RWPE2 (cell line): ENCODE measurements at places on chromosomes 5 and 9.
A peak's percentile ranks its signal among the peaks of the same experiment; 100 is the strongest.

GRCh38 chr5:139023286-139023685, 148.2 kb upstream of the LRRTM2 start:
- no peak for DNase-seq

DNA sequence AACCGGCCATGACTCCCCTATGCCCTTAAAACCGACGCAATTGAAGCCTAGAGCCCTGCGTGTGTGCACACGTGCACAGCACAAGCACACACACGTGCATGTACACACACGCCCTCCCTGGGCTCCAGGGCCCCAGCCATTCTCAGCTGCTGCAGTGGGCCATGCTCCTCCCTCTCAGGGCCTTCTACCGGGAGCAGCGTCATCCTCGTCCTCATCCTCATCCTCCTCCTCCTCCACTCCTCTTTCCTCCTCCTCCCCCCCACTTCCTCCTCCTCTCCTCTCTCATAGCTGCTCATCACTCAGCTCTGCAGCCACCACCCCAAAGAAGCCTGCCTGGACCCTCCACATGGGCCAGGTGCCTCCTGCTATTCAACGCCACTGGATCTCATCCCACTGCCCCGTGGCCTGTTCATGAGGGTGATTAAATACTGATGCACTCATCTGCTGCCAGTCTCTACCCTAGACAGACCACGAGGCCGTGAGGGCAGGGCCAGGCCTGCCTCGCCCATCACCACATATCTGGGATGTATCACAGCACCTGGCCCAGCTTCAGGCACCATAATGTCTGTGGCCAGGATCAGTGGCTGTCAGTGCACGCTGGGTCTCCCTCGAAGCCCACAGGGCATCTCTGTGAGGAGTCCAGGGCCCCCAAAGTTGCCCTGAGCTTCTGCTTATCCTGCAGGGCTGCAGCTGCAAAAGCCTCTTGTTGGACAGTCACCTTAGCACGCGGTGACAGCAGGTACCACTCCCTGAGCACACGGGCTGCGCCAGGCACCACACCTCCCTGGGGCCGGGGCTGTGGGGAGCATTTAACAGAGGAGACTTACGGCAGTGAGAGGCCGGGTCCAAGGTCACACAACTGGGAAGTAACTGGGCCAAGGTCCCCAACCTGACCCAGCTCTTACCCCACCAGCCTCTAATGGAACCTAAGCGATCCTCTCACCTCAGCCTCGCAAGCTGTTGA, 9.8 kb downstream of the FAM78A start:
- no peak for DNase-seq

- no peak for DNase-seq
These were observed 38.7 kb downstream of the TGFBR1 start for GRCh38 chr9:99143655-99144054.

GRCh38 chr5:61082516-61083280, 79.6 kb downstream of the SMIM15 start:
- no peak for DNase-seq

GRCh38 chr9:4237748-4238511, 61.9 kb downstream of the GLIS3 start:
- no peak for DNase-seq

DNA sequence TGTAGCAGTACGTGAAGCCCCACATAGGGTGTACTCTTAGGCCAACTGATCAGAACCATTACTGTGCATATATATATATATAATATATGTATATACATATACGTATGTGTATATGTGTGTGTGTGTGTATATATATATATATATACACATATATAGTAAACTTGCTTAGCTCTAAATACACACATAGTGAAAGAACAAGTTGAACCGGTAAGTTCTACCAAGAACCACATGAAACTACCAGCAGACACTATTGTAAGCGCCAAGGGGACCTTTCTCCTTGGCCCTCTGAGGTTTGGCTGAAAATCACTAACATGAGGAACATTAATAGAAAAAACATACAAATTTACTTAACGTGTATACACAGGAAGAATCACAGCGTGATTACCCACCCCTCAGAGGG, 1.8 kb upstream of the TARS1 start:
- no peak for DNase-seq

DNA sequence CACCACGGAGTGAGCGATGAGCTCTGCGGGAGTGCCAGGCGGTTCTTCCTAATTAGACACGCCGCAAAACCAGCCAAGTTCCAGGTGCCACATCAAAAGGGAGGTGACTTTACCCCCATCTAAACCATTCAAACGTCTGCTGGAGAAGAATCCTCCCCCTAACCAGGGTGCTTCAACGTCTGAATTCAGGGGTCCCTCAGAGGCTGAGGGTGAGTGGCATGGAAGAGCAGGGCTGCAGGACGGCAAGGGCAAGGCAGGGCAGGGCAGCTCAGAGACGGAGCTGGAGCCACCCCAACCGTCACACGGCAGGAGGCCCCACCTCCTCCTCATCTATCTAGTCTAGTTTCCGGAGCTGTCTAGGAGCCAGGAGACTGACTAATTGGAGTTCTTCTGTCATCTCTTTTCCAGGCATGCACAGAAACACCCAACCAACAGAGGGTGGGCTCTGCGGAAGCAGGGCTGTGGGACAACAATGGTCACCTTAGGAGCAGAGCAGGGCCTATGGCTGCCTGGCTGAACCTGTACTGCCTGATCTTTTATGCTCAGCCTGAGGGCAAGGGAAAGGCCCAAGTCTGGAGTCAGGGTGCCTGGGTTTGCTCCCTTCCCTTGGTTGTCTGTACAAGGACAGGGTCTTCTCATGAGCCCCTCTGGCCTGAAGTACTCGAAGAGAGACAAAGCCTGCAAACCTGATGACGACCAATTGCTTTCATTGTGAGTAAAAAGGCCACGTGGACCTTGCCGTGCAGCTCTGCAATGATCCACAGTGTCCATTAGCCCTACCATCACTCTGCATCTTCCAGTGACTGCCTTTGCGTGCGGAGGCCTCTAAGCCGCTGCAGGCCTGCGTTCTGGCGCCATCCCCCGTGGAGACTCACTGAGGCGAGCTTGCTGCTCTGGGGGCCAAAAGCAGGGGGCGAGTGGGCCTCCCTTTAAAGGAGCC, 81.0 kb upstream of the SLC25A51 start:
- peak; percentile 48 for DNase-seq

DNA sequence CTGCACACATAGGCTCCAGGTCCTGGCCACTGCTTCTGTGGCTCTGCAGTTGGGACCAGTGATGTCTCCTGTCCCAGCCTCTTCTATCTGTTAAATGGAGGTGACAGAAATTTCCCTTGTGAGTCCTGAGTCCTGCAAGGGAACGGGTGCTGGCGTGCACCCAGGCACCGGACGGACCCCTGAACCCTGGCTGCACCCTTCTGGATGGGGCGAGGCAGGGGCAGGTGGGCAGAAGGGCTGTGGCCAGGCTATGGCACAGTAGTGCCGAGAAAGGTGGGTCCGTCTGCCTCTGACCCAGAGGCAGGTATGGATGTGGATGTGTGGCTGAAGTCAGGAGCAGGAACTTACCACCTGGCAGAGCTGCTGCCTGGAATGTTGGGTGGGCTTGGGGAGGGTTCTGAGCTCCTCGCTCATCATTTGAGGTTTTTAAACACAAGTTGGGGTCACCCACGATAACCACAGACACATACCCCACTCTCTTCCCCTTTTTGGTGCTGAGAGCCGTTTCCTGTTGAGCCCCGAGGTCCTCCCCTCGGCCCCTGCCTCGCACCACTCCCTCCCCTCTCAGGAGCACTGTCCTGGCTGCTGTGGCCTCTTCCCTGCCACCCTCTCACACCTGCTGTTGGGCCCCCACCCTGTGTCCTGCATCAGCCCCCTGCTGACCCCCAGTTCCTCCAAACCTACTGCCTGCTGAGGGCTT, 82.0 kb downstream of the COL5A1 start:
- DNase-seq, result no peak

DNA sequence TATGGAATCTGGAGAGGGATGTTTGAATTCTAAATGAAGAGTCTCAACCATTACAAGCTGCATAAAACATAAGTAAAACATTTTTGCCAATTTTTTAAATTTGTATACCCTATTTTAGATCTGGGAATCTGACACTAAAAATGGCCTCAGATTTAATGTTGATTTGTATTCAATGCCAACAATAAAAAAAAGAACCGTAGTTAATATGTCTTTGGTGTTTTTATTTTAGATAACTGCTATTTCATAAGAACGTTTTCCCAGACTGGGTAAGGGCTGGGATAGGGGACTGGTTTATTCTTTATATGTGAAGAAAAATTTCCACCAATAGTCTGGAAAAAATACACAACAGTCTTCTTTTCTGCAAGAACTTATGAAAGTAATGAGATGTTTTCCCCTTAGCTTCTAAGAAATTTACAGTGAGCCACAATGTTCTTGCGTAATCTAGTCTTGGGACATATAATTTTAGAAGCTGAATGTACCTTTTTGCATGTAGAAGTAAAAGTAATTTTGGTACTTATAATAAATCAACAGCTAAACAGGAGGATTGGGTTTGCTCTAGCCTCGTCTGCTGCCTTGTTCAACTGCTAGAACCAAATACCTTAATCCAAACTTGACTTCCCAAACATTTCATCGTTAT, 244.6 kb upstream of the EFNA5 start:
- DNase-seq, result no peak

DNA sequence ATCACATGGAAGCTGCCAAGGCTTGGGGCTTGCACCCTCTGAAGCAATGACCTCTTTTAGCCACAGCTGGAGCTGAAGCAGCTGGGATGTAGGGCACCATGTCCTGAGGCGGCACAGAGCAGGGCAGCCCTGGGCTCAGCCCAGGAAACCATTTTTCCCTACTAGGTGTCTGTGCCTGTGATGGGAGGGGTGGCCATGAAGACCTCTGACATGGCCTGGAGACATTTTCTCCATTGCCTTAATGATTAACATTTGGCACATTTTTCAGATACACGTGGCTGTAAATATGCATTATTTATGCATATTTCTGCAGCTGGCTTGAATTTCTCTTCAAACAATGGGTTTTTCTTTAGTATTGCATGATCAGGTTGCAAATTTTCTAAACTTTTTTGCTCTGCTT, 81.7 kb downstream of the OSMR start:
- no peak for DNase-seq

- DNase-seq, result no peak
These were observed at the start of gene GAPT for GRCh38 chr5:58491216-58491892. Gene GAPT, plus strand, starts transcription at chr5:58491435. Its CDS starts 3,102 bp downstream, at chr5:58494537.

- no peak for DNase-seq
These were observed 24.1 kb downstream of the ZNF484 start for GRCh38 chr9:92853716-92854115.

DNA sequence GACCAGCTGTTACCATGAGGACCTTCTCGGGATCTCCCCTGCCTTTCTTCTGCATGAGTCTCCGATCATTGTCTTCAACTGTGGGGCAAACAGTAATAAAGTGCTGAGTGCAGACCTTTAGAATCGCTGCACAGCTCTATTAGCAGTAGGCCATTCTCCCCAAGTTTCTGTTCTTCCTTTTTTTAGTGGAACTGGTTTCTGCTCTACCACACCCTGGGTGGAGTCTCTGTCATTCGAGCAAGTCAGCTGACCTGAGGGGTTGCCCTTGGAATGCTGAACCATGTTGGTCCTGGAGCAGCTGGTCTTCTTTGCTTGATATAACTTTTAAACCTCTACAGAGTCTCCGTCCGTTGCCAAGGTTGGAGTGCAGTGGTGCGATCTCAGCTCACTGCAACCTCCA, 33.4 kb upstream of the GNPDA1 start:
- no peak for DNase-seq

DNA sequence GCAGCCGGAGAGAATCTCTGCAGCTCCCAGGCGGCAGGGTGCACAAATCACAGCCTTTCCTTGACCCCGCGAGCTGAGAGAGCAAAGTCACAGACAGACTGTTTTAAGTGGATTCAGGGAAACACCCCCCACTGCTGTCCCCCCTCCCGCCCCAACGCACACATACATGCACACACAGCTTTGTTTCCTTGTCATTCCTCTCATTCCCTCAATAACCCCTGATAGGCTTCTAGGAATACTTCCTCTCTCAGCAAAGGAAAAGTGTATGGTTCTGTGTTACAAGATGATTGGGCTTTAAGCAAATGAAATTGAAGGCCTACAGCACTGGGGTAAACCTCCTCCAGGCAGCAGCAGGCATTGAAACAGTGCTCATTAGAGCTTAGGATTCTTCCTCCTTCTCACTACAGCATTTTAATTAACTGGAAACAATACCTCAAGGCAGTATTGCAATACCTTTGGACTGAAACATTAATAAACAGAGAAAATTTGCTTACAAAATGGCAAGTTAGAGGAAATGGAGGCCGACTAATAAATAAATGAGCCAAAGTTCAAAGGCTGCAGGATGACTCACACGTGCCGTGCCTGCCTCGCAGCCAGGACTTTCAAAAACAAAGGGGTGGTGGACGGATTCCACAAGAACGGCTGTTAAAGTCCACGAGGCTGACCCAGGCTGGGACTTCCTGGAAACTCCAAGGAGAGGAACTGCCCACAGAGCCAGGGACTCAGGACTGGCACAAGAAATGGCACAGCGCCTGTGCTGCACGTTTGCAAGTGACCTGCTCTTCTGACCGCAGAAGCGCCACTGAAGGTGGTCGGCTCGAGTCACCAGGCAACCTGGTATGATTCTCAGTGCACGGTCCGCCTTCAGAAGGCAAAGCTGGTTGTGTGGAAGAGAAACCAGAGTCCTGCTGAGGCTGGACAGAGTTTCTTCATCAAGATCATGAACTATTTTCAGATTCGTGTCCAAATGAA, 236.2 kb downstream of the SYK start:
- DNase-seq, result no peak

- DNase-seq, result no peak
These were observed 927.5 kb downstream of the DTWD2 start for GRCh38 chr5:118060833-118061232.

- no peak for DNase-seq
These were observed 65.7 kb upstream of the FANCC start for GRCh38 chr9:95383185-95383676.

- no peak for DNase-seq
These were observed 207.0 kb downstream of the AUH start for GRCh38 chr9:91154686-91155085.

DNA sequence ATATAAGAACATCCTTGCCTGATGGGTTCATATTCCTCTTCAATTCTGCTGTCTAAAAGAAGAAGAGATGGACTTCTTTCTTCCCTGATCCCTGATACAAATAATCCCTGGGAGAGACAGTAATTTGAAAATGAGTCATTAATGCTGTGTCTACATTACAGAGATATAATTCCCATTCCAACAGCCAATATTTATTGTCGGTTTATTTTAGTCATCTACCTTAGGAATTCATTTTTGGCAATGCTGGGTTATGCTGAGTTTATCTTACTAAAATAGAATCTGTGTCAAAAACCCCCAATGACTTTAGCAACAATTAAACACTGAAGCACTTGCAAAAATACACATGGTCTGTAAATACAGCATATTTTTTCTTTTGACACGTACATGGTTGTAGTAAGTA, 23.9 kb downstream of the ZNF474 start:
- DNase-seq, result no peak

GRCh38 chr9:13860946-13861640, 452.8 kb downstream of the NFIB start:
- no peak for DNase-seq

DNA sequence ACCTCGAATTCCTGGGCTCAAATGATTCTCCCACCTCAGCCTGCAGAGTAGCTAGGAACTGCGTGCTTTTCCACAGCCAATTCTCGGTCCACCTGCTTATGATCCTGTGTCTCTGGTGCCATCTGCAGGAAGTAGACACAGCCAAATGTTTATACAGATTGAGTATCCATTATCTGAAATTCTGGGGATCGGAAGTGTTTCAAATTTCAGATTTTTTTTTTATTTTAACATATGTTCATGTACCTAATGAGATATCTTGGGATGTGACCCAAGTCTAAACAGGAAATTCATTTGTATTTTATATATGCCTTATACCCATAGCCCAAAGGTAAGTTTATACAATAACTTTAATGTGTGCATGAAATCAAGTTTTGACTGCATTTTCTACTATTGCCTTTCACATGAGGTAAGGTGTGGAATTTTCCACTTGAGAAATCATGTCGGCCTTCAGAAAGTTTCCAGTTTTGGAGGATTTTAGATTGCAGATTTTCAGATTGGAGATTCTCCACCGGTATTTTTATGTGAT, 89.5 kb downstream of the ESM1 start:
- no peak for DNase-seq
